ENCODE measurements at places on chromosomes 2 and 18.

DNA sequence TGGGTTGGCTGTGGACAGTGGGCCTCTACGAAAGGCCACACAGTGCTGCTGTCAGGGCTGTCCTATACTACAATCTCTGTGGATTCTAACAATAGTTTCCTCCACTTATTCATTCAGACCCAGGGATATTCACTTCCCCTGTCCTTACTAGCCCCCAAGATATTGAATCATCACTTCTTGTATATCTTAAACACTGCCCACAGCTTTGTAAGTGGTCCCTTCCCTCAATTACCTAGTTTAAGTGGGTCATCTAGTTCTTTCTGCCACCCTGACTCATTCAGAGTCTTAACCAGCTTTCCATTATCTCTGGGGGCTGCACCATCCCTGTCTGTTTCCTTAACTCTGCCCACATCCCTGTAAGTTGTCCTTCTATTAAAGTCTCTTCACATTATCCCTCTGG lies 69.2 kb downstream of the CD28 start:
- DNase-seq, result no peak

GRCh38 chr2:142682528-142682927 lies 194.9 kb upstream of the KYNU start:
- no peak for DNase-seq

DNA sequence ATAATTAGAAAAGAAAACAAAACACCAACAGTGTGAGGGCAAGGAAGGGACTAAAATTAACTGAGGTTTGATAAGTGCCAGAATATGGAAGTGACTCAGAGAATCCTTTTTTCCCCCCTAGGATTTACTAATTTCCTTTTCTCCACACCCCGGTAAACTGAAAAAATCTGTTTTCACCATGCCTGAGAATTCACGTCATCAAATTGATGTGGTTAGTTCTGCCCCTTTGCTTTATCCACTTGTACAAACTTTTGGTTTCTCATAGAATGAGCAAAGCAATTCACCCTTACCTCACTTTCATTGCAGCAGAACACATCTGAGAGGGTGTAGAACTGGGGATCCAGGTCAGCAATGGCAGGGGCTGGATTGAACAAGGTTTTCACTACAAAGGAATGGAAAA lies 57.8 kb downstream of the RBKS start:
- no peak for DNase-seq

DNA sequence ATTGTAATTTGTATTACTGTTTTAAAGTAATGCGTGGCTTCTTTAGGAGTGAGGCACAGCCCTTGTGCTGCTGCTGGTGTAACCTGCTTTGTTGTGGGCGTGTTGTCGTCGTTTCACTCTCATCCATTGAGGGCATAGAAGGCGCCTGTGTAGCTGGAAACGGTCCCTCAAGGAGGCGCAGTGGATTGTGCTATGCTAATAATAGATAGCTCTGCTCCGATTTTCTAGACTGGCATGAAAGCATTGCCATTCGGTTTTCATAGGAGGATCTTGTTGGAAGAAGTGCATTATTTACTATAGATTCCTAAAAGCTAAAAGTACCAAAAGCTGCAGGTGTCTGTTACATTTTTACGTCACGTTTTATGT lies 17.9 kb downstream of the RAB12 start:
- no peak for DNase-seq

GRCh38 chr2:221309892-221310583 lies 262.1 kb downstream of the EPHA4 start:
- no peak for DNase-seq

- no peak for DNase-seq
These were observed 92.9 kb downstream of the MREG start for GRCh38 chr2:215920244-215921100.

DNA sequence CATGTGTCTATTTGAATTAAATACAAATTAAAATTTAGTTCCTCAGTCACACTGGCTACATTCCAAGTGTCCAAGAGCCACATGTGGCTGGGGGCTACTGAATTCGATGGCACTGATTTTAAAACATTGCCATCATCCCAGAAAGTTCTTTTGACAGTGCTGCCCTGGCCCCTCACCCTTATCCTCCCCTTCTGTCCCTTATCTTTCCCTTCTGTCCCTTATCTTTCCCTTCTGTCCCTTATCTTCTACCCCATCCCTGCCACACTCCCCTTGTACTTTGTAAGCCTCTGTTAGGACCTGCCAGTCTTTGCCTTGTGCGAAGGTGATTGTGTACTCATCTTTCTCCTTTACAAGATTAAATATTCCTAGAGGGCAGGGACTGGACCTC lies 85.2 kb downstream of the DNMT3A start:
- no peak for DNase-seq

DNA sequence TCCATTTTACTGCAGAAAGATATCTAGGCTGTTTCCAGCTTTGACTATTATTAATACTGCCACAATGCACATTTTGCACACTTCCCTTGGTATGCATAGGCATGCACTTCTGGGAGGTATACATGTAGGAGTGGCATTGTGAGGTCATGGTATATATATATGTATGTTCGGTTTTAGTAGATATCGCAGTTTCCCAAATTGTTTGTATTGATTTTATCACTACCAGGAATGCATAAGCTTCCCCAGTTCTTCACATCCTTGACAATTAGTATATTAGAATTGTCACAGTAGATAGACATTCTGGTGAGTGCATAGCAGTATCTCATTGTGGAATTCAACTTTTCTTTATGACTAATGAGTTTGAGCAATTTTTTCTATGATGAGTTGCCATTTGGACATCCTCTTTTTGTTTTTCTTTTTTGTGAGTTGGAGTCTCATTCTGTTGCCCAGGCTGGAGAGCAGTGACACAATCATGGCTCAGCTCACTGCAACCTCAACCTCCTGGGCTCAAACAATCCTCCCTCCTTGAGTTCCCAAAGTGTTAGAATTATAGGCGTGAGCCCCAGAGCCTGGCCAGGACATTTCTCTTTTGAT lies 4.2 kb upstream of the GRB14 start:
- DNase-seq, result no peak

DNA sequence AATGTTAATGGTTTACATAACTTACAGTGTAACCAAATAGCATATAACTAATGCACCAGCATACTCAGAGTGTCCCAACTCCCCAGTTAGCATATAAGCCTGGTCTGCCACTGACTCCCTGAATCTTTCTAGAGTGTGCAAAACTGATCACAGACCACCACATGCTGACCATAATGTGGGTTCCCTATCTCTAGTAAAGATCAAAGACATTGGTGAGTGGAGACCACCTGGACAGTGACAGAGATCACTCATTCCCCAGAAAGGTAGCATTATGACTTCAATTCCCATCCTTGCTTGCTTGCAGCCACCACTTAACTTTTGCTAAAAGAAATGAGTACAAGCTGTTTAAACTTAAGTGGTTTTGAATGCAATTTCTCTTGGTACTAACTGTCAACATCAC lies 39.0 kb downstream of the KANSL1L start:
- DNase-seq, result no peak

DNA sequence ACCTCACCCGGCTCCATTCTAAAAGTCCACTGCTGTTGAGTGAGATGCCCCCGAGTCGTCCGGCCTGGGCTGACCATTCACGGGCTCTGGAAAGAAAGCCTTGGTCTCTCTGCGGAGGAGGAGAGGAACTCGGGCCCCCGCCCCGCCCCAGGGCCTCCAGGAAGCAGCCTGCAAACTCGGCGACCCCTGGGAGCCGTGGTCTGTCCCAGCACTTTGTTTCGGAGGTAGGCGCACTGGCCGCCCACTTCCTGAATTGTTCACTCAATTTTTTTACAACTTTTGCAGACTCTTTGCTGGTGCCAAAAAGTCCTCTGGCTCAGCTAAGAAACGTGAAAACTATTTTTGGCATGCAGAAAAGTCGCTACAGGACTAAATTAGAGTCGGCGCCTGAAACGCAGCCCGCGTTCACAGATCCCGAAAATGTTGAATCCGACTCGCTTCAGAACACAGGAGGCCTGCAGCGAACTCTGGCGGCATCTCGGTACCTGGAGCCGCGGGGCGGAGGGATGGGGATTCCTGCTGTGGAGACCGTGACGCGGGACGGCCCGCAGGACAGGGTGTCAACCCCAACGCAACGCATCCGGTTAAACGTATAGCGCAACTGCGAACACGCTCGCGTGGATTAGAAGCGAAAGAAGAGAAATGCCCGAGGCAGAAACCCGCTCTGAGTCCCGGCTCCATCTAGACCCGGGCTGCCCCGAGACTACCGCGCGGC lies 1.5 kb downstream of the PXDN start:
- DNase-seq, result no peak

DNA sequence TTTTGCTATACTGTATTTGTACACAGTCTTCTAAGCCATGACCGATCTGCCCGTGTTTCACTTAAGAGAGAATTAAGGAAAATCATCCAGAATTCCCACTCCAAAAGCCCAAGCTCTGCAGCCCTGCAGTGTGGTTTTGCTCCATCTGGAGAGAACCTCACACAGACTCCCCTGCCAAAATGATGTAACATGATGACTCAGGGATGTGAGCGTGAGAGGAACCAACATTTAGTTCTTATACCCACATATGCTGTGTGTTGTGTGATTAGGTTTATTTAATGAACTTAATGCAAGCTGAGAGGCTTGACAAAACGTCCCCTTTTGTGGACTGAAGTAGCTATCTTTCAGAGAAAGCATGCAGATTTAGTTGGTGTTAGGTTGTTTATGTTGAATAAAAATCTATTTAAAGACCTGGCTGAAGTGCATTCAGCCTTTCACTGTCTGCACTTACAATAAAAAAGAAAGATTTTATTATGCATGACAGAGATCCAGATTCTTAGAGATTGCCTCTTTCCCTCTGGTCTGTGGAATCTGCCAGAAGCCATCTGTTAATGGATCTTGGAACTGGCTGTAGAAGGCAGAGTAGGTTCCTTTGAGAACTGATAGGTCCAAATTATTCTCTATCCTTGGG lies 6.3 kb downstream of the RAB12 start:
- DNase-seq, result no peak

GRCh38 chr2:237919593-237919992 lies 47.2 kb upstream of the UBE2F start:
- no peak for DNase-seq

DNA sequence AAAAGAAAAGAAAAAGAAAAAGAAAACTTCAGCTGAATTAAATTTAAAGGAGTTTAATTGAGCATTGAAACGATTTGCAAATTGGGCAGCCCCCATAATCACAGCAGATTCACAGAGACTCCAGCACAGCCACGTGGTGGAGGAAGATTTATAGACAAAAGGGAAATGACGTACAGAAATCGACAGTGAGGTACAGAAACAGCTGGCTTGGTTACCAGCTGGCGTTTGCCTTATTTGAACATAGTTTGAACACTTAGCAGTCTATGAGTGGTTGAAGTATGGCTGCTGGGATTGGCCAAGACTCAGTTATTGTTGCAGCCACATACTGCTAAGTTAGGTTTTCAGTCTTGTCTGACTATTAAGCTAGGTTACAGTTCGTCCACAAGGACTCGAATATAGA lies 312.2 kb upstream of the SLC14A2 start:
- no peak for DNase-seq

DNA sequence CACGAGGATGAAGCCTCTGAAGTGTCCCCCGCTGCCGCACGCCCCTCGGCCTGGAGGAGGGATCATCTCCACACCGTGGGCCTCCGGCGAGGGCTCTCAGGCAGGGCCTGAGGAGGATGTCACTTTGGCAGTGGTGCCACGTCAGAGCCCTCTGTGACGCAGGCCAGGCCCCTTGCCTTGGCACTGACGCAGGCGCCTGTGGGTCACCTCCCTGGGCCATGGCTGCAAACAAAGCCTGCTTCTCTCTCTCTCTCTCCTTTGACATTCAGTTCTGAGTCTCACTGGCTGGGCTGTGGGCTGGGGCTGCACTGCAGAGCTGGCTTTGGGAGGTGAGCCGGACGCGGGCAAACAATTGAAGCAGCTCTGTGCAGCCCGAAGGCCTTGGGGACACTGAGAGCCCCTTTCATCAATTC lies 273.7 kb downstream of the TWIST2 start:
- DNase-seq, result no peak

- DNase-seq, result no peak
These were observed 83.8 kb upstream of the SERTAD2 start for GRCh38 chr2:64737547-64737946.

GRCh38 chr2:186827411-186827810 lies 21.6 kb downstream of the ZSWIM2 start:
- DNase-seq, result no peak

GRCh38 chr2:7709907-7710306 lies 792.7 kb downstream of the RNF144A start:
- no peak for DNase-seq

GRCh38 chr2:167353605-167354280 lies 465.5 kb downstream of the XIRP2 start:
- DNase-seq, result no peak

DNA sequence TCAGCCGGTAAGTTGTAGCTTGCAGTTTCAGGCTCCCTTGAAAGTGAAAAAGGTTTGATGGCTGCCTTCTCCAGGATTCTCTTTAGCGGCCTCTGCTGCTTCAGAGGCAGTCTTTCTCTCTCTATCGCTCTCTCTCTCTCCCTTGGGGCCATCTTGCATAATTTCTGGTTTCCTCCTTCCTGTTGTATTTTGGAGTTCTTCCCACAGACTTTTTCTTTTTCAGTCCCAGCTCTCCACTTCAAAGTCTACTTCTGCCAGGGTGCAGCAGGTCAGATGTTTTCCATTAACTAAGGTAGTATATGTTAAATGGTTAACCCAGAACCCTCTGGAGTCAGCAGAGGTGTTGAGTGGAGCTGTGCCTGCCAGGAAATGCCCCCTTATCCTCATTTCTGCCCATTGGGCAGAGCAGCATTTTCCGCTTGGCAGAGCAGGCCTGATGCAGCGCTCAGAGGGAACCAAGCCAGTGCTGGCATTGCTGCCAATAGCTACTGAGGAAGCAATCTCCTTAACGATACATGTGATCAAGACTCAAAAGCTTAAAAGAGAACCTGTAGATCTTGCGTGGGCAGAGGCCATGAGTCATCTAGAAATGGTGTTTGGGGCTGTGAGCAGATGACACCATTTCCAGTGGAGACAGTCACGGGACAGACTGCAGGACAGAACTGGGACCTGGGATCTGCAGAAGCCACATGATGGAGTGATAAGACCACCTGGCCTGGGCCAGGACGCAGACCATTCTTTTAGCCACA lies 20.8 kb downstream of the DBI start:
- no peak for DNase-seq

- DNase-seq, result no peak
These were observed 342.2 kb downstream of the CMPK2 start for GRCh38 chr2:6523476-6523875.

DNA sequence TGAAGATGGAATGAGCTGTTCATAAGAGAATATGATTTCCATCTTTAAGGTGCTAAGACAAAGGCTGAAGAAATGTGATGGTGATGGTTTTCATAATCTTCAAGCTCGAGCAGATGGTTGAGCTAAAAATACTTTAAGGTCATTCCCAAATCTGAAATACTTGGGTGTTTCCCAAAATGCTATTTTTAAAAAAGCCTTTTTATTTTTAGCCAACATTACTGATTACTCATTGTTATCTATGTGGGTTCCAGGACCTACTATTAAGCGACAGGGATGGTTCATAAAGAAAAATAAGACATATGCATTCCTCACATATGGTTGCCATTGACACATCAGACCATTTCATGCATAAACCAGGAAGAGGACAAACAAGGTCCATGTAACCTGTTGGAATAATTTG lies 298.5 kb downstream of the PLCL1 start:
- DNase-seq, result no peak
